Stimulated activated CD8-positive, alpha-beta memory T cell treated with anti-CD3 and anti-CD28 coated beads, Interleukin-7, amount 100 ng/mL, for 1 hour (primary cell): ENCODE measurements at places on chromosomes 4 and X.
A peak's percentile ranks its signal among the peaks of the same experiment; 100 is the strongest.

- no peak for DNase-seq
These were observed 3.2 kb upstream of the UXT start for GRCh38 chrX:47662144-47662657.

DNA sequence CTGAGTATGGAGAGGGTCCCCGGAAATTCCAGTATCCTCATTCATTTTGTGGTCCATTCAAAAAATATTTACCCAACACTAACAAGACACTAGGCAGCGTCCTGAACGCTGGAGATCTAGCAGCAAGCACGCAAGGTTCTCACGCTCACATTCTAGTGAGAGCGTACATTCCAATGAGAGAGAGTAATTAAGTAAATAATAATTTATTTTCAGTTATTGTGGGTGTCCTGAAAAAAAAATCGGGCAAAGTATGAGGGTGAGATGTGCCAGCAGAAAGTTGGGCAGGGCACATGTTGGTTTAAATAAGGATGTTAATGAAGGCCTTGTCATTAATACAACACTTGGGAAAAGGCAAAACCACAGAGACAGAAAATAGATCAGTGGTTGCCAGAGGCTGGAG, 4.0 kb upstream of the TMEM156 start:
- no peak for DNase-seq

- DNase-seq, result no peak
These were observed 548.6 kb downstream of the TLL1 start for GRCh38 chr4:166421556-166422156.

- no peak for DNase-seq
These were observed 120.2 kb upstream of the NDST4 start for GRCh38 chr4:115233600-115233999.

DNA sequence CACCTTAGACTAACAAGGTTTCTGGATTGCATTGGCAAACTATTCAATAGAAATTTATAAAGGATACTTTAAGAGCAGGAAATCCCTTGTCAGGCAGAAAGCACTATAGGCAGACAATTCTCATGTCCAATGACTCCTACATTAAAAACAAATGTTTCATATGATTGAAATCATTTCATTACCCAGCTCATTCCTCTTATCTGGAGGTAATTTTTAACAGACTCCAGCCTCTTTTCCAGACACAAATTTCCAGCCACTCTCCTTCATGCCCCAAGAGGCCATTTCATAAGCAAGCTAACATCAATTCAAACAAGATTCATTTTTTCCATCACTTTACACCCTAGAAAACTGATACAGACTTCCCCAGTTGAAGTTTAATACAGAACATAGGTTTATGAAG, 495.1 kb upstream of the FRG1 start:
- no peak for DNase-seq

DNA sequence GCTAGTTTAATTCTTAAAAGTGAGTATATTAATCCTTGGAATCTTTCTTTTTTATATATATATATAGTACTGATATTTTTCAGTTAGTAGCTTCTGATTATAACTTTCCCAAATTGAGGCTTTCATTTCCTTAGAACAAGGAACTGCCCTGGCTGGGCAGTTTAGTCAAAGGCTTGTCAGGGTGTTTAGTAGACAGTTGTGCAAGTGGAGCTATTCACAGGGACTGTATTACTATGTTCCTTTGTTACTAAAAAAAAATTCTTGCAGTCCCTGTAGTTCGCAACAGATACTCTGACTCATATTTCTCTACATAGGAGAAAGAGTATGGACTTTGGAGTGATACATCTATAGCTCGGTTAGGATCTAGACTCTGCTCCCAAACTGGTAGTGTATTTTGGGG, 20.8 kb downstream of the USO1 start:
- DNase-seq, result no peak

- no peak for DNase-seq
These were observed 940.3 kb upstream of the LCORL start for GRCh38 chr4:18961879-18962278.

GRCh38 chrX:111114806-111115205, 18.8 kb downstream of the PAK3 start:
- DNase-seq, result no peak

DNA sequence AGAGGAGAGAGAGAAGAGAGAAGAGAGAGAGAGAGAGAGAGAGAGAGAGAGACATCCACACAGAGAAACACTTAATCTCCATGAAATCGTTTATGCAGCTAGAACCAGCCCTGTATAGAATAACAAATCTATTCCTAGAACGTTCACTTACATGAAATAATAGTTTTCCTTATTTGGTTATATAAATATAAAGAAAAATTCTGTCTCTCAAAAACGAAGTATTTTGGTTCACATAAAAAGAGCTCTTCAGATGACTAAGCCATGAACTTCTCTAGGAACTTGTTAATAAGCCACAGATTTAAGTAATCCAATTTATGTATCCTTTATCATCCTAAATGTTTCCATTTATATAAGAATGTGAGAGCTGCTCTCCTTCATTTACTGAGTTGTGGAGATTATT, 1315.1 kb upstream of the PCDH7 start:
- no peak for DNase-seq

DNA sequence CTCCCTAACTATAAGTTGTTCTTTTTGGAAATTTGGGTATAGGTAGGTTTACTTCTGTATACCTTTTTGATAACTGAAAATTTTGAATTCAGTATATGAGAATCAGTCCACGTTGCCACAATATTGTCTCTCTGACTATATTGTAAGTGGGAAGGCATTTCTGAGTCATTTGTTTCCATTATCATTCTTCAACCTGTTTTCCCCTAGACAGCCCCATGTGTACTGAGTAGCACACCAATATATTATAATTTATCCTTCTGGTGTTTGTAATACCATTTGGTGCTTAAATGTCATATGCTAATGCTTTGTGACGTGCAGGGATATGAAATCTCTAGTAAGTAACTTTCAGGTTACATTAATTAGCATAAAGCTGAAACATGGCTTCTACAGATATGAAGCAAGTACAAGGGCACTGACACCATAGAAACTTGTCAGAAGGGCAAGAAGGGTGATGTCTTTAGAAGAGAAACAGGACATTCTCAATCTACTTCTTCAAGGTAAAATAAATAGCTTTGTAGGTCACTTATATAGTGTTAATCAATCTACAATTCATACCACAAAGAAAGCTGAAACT, 27.7 kb downstream of the PAK3 start:
- no peak for DNase-seq

DNA sequence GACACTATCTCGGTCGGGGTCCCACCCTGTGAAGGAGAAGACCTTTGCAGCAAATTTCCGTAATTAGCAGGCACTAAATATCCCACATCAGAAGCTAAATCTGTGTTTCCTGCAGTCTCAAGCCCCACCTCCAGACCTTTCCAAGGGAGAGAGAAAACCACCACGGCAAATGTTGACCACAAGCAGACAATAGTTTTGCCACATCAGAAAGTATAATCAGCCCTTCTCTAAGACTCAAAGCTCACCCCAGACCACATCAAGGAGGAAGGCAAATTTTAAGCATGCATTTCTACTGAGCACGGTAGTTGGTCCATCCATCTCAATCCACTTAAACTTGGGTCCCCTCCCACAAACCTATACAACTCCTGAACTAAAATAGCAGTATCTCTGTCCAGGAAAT, 398.5 kb downstream of the GPM6A start:
- no peak for DNase-seq

- no peak for DNase-seq
These were observed 475.9 kb downstream of the PDHA2 start for GRCh38 chr4:96315815-96316214.

DNA sequence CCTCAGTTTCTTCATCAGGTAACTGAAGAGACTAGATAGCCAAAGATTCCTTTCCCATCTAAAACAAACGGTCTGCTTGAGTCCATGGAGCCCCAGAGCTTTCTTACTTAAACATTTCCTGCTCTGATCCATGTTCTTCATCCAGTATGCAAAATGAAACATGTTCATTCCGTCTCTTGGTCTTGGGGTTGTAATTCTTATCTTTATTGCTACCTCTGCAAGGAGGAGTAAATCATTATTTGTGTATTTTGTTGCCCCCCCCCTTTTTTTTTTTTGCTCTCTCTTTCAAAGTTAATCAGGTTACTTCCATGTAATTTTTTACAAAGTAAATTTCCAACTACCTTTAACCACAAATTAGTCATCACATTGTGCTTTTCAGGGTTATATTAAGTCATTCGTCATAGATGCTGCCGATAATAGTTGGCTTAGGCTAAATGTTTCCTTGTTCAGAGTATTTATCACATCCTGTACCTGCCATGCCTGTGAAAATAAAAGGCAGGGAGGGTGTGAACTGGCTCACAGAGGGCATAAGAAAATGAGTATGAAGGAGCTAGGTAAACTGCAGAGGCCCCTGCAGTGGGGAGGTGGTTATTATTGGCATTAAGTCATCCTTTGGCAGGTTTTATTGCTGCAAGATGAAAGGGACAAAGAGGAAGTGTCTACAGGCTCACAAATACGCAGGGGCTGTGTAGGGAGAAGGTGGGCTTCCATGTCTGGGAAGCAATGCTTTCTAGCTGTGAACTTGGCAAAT, 76.7 kb upstream of the HS3ST1 start:
- no peak for DNase-seq

GRCh38 chrX:1597345-1598020, 6.1 kb downstream of the AKAP17A start:
- DNase-seq, result no peak

- peak; percentile 19 for DNase-seq
These were observed 27.1 kb downstream of the CFAP299 start for GRCh38 chr4:80362578-80363181.
